ENCODE measurements at places on chromosomes 2 and 18.

DNA sequence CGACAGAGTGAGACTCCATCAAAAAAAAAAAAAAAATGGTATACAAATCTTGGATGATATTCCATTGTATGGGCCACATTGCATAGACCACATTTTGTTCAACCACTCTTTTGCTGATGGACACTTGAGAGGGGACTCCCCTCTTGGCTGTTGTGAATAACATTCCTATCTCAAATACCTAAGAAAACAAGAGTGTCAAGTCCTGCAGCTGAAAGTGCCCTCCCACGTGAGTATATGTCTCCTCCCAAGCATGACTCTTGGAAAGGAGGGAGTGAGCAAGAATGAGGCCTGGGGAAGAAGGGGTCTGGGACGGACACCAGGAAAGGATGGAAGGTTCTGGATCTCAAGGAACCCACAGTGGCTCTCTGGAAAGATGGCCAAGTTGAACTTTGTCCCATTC lies 36.0 kb upstream of the NPAS2 start:
- no peak for DNase-seq

- DNase-seq, result no peak
Observed at GRCh38 chr2:205069928-205070327, 524.7 kb downstream of the PARD3B start.

GRCh38 chr18:23301972-23302371 lies 151.1 kb upstream of the RIOK3 start:
- DNase-seq, result no peak

DNA sequence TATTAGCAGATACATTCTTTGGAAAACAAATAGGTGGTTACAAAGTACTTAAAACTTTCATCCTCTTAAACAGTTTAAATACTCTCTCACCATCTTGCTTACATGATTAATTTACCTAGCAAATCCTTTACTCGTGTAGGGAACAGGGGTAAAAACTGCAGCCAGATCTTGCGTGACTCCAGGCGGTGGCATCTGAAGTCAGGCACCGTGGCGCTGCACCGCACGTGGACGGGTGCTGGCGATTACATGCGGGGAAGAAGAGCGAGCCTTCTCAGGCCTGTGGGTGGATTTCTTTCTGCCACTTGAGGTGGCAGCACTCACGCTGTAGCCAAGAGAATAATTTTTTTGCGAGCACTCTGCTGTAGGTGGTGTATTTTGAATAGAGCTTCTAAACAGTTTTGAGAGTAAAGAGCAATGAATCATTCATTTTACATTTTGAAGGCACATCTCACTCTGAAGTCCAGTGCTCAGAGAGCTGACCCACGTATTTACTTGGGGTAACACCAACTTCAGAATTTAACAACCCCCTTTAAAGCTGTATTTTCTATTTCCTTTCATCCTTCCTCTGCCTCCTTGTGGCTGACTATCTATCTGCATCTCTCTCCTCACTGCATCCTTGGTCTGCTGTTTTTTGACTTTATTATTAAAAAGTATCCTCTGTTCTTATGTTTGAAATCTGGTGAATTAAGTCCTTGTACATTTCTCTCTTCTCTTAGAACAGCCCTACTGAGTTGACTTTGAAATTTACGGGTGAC lies 68.9 kb downstream of the EPAS1 start:
- DNase-seq, result no peak

DNA sequence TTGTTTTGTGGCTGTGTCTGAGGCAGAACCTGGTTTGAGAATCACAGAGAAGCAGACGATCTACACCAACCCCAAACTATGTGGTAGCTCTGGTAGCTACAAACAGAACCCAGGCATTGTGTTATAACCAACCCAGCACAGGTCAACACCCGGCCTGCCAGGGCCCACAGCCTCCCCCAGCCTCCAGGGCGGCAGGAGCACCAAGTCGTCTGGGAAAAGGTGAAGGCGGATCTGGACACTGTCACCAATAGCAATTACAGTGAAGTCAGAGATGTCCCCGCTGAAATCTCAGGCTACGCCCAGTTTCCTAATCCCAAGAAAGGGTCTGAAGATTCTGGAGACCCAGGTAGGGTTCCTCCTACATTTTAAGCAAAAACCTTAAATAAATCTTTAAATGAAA lies 3.6 kb downstream of the HJURP start:
- no peak for DNase-seq

GRCh38 chr2:175326801-175327200 lies 145.3 kb upstream of the ATP5MC3 start:
- DNase-seq, result no peak
